ENCODE measurements at places on chromosomes 16 and 17. TPM values are rescaled to one million over a fixed set of nuclear protein-coding genes. Genes with fewer than 3 reads are reported as not detected.

The GRAP gene
- polyA plus RNA-seq: 49.8 TPM

The ST6GALNAC1 gene
- polyA plus RNA-seq: not detected

The MFAP4 gene
- polyA plus RNA-seq: not detected

The DNAI2 gene
- polyA plus RNA-seq: not detected

The SPATA2L gene
- 6.6 TPM for polyA plus RNA-seq

The CLEC19A gene
- not detected for polyA plus RNA-seq

The KIF22 gene
- polyA plus RNA-seq: 24.1 TPM

- DNase-seq: no peak
- H3K27me3 ChIP-seq: peaks cover 9% of the 10 kb centered on the region
- H3K36me3 ChIP-seq: no peaks in the 10 kb centered on the region
- no peak overlapping the region for H3K4me3 ChIP-seq
Measured at GRCh38 chr17:81964081-81964849, 3.3 kb upstream of the NOTUM start.

DNA sequence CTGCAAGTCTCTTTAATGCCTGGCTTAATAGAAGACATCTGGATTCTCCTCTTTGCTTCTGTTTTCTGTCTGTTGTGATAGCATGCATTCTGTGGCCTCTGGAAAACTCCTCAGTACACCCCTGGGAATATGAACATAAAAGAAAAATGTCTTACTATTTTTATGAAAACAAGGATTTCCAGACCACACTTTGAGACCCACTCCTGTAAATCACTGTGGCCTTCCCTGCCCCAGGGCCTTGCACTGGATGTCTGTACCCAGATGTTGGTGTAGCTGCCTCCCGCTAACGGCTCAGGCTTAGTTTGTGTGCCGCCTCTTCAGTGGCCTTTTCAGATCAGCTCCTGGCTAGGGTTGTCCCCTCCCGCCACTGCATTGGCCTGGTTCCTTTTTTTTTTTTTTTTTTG, 126.6 kb downstream of the SOCS1 start:
- DNase-seq: no peak
- H3K36me3 ChIP-seq: peaks cover 21% of the 10 kb centered on the region
- no peak overlapping the region for H3K4me3 ChIP-seq
- H3K4me1 ChIP-seq: peaks cover 8% of the 10 kb centered on the region

DNA sequence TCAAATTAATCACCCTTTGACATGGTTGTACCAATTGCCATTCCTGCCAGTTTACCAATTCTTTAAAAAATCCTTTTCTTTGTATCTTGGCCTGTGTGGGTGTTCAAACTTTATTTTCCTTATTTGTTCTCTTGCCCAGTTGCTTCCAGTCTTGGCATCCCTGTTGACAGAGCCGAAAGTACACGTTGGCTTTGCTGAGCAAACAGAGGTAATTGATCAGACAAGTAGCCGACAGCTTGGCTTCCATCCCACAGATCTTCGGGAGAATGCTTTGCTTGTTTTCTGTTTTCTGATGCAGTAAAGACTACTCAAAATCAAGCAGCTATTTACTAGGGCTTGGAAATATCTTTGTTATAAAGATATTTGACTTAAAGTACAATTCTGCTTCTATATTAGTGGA, 506.8 kb upstream of the SALL1 start:
- DNase-seq: no peak
- no peaks in the 10 kb centered on the region for H3K36me3 ChIP-seq
- H3K27ac ChIP-seq: no peak overlapping the region
- no peaks in the 10 kb centered on the region for H3K4me1 ChIP-seq

DNA sequence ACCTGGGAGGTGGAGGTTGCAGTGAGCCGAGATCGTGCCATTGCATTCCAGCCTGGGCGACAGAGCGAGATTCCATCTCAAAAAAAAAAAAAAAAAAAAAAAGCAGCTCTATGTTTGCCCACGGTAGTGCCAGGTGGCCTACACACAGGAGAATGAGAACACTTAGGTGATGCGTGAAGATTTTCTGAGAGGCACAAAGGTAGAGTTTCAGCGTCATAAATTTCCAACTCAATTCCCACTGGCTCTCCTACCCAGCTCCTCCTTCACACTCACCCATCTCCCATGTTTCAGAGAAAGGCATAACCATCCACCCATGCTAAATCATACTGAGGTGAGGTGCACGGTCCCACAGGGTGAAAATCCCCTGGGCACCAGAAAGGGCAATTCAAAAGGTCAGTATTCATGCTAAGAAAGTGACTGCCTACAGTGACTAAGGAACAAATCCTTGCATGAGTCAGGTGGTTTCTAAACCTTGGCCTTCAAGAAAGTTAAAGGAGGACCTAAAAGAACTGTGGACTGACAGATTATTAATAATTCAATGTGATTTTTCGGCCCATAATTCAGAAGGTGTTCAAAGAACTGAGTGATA, 4.8 kb downstream of the DCAKD start:
- H3K36me3 ChIP-seq: no peaks in the 10 kb centered on the region
- H3K27ac ChIP-seq: no peak overlapping the region
- DNase-seq: no peak
- no peak overlapping the region for H3K4me3 ChIP-seq

- H3K4me1 ChIP-seq: peaks cover 15% of the 10 kb centered on the region
- peak; percentile 90 for DNase-seq
- no peaks in the 10 kb centered on the region for H3K36me3 ChIP-seq
- H3K27ac ChIP-seq: peak overlapping the region; percentile 96
- H3K27me3 ChIP-seq: no peaks in the 10 kb centered on the region
- peak overlapping the region; percentile 89 for H3K4me3 ChIP-seq
Measured at GRCh38 chr17:76968707-76969597, 100.7 kb downstream of the MGAT5B start.

DNA sequence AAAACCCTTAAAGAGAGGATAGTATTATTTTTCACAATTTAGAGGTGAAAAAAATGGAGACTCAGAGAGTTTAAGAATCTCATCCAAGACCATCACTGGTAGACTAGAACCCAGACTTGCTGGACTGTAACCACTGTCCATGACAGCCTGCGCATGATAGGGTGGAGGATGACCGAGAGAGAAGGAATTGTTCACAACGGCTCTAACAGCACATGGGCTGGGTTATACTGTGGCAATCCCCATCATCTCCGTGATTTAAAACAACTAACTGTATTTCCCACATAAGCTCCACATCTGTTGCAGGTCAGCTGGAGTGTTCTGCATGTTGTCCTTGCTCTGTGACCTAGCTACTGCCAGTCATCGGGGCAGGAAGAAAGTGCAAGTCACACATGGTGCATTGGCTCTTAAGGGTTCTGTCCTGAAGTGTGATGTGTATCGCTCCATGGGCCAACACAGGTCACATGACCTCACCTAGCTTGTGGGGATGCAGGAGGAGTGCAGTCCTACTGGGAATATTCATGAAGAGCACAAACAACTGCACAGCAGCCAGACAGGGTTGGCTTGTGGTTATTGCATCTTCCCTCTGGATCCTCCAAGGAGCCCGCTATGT, 131.2 kb upstream of the MPHOSPH6 start:
- H3K36me3 ChIP-seq: no peaks in the 10 kb centered on the region
- H3K27ac ChIP-seq: no peak overlapping the region
- no peak overlapping the region for H3K4me3 ChIP-seq
- H3K27me3 ChIP-seq: no peaks in the 10 kb centered on the region
- no peak for DNase-seq

DNA sequence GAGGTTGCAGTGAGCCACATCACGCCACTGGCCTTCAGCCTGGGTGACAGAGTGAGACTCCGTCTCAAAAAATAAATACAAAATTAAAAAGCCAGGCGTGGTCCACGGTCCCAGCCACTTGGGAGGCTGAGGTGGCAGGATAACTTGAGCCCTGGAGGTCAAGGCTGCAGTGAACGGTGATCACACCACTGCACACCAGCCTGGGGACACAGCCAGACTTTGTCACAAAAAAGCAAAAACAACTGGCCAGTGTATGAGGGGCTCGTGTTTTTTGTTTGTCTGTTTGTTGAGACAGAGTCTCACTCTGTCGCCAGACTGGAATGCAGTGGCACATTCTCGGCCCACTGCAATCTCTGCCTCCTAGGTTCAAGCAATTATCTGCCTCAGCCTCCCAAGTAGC, 1.2 kb upstream of the UBB start:
- peaks cover 7% of the 10 kb centered on the region for H3K36me3 ChIP-seq
- no peaks in the 10 kb centered on the region for H3K27me3 ChIP-seq
- H3K4me1 ChIP-seq: peaks cover 31% of the 10 kb centered on the region
- no peak for DNase-seq
- H3K4me3 ChIP-seq: no peak overlapping the region
- H3K27ac ChIP-seq: peak overlapping the region; percentile 34

DNA sequence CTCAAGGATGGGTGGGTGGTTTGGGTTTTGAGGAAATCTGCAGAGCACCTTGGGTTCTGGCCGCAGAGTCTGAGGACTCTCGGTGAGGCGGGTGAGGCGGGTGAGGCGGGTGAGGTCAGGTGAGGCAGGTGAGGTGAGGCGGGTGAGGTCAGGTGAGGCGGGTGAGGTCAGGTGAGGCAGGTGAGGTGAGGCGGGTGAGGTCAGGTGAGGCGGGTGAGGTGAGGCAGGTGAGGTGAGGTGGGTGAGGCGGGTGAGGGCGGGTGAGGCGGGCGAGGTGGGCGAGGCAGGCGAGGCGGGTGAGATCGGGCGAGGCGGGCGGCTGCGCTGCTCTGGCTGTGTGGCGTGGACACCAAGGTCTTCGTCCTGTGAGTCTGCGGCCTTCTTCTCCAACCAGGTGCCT, 24.1 kb upstream of the RPL13 start:
- no peak overlapping the region for H3K27ac ChIP-seq
- peaks cover 14% of the 10 kb centered on the region for H3K4me1 ChIP-seq
- peaks cover 11% of the 10 kb centered on the region for H3K36me3 ChIP-seq

DNA sequence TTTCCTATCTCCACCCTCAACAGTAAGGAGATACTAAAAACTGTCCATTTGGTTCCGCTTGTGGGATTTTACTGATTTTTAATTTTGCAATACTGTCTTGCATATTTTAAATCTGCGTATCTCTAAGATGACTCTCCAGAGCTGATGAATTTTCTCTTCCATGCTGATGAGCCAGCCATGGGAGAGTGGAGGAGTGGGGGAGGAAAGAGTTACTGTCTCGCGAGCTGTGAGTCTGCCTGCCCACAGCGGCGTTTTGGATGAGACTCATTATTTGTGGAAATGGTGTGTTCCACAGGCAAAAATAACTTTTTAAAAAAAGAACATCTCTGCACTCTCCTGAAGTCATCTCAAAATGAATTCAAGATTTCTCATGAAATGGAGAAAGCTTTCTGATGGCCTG, 34.6 kb upstream of the MYOCD start:
- DNase-seq: no peak
- no peak overlapping the region for H3K4me3 ChIP-seq
- H3K27ac ChIP-seq: no peak overlapping the region
- no peaks in the 10 kb centered on the region for H3K4me1 ChIP-seq
- no peaks in the 10 kb centered on the region for H3K36me3 ChIP-seq

DNA sequence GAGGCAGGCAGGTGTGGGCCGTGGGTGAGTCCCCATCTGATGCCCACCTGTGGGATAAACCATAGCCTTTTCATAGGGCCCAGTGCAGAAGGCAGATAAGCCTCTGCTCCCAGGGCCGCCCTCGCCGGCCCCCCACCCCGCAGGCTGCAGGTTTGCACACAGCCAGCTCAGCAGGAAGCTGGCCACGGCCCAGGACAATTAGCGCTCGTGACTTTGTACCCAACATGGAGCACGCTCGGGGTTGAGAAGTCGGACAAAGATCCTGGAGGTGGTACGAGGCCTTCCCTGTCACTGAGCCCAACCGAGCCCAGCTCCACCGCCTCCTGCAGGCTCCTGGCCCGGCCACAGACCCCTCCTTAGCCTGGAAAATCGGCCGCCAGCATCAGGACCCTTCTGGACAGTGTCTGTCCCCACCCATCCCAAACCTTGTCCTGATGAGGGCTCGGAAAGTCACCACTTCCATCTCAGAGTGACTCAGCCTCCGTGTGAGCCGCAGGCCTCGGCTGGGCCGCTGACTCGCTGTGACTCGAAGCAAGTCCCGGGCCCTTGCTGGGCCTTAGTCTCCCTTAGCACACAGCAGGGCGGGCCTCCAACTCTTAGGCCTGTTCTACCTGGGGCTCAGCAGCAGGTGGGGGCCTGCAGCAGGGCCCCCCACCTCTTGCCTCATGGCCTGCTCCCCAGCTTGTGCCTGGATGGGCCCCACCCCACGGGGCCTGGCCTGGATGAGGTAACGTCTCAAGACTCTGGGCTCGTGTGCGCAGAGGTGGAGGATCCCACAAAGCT, 22.7 kb downstream of the FAM83G start:
- no peak overlapping the region for H3K27ac ChIP-seq
- H3K4me1 ChIP-seq: no peaks in the 10 kb centered on the region
- no peaks in the 10 kb centered on the region for H3K27me3 ChIP-seq
- no peak overlapping the region for H3K4me3 ChIP-seq
- no peaks in the 10 kb centered on the region for H3K36me3 ChIP-seq

DNA sequence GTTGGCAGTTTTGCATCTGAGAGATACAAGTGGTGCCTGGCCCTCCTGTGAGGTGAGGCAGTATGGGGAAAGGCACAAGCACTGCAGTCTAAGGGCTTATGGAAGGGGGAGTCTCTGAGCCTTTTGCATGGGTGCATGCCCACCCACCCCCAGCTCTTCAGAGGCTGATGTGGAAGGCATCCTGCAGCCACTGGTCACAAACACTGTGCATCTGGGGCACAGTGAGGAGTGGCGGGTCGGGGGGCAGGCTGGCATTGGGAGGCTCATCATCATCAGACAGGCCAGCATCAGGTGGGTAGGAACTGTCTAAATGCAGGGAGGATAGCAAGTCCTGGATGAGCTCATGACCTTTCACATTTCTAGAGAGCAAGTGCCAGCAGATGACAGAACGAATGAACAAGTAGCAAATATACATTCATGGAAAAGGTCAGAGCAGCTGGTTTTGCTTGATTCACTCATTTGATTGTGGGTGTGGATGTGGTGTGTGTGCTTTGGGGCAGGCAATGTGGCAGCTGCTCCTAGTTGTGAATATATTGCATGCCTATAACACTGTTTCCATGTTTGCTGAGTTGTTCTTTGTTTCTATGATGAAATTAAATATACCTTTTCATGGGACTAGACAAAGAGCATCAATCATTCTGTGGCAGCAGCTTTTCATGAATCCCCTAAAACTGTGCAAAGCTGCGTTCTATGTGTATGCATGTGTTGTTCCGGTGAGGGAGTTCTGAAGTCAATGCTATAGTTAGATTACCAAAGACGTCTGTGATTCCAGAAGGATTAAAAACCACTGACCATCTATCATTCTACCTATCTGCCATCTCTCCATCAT, 29.2 kb downstream of the TRIM25 start:
- no peak for DNase-seq
- no peak overlapping the region for H3K4me3 ChIP-seq
- peaks cover 4% of the 10 kb centered on the region for H3K4me1 ChIP-seq

DNA sequence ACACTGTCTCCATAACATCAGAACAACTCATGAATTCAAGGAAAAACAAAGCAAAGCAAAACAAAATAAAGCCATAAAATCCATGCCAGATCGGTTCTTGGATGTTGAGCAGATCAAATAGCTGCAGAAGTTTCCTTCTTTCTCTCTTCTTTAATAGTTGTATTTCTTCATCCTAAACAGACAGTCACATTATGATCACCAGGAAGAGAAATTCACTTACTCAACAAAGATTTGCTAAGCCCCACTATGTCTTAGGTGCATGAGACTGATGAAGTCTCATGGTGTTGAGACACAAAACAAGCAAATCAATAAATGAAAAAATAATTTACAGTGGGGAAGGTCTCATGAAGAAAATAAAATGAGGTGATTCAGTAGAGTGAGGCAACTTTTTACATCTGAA, 72.8 kb downstream of the WIPI1 start:
- no peaks in the 10 kb centered on the region for H3K4me1 ChIP-seq
- no peaks in the 10 kb centered on the region for H3K36me3 ChIP-seq
- no peak overlapping the region for H3K27ac ChIP-seq
- DNase-seq: no peak
- H3K27me3 ChIP-seq: peaks cover 12% of the 10 kb centered on the region

- H3K27me3 ChIP-seq: no peaks in the 10 kb centered on the region
- peaks cover 5% of the 10 kb centered on the region for H3K4me1 ChIP-seq
- no peak overlapping the region for H3K4me3 ChIP-seq
- no peak for DNase-seq
- H3K27ac ChIP-seq: no peak overlapping the region
Measured at GRCh38 chr17:2684549-2684948, 27.0 kb downstream of the CLUH start.

Measured in naive B cell (primary cell).